ENCODE measurements at places on chromosomes 7 and 10. TPM values are rescaled to one million over a fixed set of nuclear protein-coding genes. Genes with fewer than 3 reads are reported as not detected.
A peak's percentile ranks its signal among the peaks of the same experiment; 100 is the strongest.

UNCX gene
- not detected for total RNA-seq

AS3MT gene
- 2.2 TPM for total RNA-seq

RPEL1 gene
- not detected for total RNA-seq

ASB10 gene
- 21.7 TPM for total RNA-seq

TIMM23 gene
- 90.3 TPM for total RNA-seq

GRM3 gene
- total RNA-seq: not detected

TEX47 gene
- total RNA-seq: not detected

ZNF736 gene
- total RNA-seq: 8.0 TPM

IDI2 gene
- total RNA-seq: 107 TPM

SPAM1 gene
- 0.79 TPM for total RNA-seq

ZNF467 gene
- 2.8 TPM for total RNA-seq

CALML3 gene
- not detected for total RNA-seq

NDUFB2 gene
- 481 TPM for total RNA-seq

- no peak for DNase-seq
Observed at GRCh38 chr7:8923164-8923806, 489.9 kb downstream of the NXPH1 start.

- no peak for DNase-seq
Observed at GRCh38 chr10:79113827-79114226, 45.1 kb downstream of the ZMIZ1 start.

DNA sequence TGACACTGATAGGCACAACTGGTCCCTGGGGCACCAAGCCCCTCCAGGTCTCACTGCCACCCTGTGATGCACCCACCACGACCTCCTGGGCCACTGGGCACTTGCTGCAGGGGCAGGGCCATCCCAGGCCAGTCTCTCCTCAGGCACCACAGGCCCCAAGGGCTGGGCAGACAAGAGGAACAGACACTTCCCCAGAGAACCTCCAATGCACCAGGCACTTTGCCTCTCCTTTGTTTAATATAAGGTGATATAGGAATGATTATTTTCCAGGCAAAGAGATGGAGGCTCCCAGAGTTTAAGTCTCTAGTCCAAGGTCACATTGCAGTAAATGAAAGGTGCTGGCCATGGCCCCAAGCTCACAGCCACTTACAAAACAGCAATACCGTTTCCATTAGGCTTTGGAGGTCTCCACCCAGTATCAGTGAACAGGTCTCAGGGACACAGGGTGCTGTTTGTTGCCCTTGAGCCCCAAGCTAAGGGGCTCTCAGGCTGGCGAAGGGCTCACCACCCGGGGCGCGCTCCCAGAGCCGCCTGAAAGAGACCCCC, 4.5 kb downstream of the DEPP1 start:
- DNase-seq: peak; percentile 51

DNA sequence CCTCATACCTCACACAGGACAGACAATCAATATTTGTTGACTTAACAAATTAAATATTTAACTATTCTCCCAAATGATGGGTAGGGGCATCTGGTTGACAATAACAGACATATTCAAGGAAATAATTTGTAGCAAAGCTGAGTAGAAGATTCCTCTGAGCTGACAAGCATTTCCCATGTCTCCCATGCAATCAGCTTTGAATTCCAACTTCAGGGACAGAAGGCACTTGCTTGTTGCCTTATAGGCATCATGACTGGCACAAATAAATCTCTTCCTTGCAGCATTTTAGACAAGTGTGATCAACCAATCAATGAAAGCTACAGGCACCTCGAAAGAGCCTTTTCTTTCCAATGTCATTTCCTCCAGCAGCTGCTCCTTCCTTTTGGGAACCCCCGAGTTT, 146.0 kb downstream of the PDE1C start:
- no peak for DNase-seq

GRCh38 chr7:129072479-129073011, 17.6 kb upstream of the TNPO3 start:
- DNase-seq: no peak

DNA sequence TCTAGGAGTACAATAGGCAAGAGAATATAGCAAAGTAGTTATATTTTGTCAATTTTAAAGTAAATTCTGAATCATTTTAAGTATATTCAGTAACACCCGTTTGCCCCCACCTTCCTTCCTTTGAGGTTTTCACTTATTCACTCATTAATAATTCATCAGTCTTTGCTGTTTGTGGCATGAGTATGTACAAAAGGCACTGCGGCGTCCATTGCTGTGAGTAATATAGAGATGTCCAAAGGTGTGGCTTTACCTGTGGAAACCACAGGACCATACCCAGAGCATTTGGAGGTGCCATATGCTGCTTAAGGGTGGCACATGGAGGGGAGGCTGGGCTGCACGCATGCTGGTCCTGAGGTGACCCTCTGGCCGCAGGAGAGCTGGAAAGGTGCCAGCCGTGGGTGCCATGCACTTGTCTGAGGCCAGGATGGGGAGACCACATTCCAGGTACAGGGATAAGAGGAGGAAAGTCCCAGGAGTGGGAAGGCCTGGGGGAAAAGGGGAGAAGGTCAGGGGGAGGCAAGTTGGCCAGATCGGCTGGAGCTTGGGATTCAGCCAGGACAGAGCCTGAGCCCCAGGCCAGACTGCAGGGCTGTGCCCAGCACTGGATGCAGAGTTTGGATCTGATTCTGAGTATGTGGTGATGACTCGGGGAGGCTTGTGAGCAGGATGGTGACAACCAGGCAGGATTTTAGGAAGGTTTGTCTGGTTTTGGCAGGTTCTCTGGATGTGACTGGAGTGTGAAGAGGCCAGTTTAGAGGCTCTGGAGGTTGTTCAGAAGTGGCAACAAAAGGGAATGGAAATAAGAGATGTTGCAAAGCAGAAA, 223.4 kb downstream of the MGMT start:
- DNase-seq: no peak

DNA sequence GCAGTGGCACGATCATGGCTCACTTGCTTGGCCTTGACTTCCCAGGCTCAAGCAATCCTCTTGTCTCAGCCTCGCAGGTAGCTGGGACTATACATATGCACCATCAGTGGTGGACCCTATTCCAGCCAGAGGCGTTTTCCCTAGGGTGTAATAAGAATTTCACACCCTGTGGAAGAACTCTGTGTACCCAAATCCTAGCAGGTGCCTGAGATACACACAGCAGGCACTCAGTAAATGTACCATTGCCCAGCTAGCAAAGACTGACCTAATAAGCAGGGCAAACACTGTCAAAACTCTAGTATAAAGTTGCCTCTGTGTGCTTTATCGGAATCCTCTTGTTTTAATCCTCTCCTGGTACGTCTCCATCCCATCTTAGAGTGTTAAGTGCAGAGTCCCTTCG, 33.7 kb upstream of the BHLHA15 start:
- DNase-seq: no peak

GRCh38 chr7:19066170-19066569, 51.3 kb downstream of the TWIST1 start:
- DNase-seq: no peak

DNA sequence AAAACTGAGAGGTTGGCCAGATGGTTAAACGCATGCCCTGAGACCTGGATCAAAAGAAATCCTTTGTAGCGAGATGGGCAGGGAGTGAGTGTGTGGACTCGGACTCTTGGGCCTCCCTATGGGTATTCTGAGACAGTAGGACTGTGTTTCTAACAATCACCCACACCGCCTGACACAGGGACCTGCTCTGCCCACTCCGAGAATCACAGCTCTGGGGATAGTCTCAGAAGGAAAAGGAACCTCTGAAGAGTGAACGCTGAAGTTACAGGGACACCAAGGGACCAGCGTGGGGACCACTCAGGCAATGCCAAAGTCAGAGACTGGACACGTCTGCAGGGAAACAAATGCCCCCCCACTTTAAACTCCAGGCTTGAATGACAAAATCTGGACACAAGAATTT, 242.1 kb upstream of the TCERG1L start:
- no peak for DNase-seq

DNA sequence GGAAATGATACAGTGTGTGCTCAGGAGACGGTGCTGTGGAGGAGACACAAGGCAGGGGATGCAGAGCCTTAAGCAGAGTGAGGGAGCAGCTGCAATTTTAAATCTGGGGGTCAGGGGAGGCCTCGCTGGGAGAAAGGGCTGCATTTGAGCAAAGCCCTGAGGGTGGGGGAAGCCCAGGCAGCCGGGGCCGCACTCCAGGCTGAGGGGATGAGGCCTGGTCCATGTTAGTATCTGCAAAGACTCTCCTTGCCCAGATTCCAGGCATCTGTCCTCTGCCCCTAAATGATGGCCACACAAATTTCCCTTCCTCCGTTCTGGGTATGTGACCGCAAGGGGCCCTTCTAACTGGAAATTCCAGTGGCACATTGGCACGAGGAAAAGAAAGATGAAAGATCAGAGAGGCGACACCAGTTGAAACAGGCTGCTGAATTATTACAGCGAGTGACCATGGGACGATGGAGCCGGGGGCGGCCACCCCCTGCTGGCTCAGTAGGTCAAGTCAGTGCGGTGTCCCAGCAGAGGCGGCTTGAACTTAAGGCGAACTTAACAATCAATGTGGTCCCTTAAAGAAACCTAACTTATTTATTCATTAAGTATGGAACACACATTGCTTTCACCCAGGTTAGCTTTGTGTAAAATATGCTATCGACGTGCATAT, 62.3 kb upstream of the KAT6B start:
- no peak for DNase-seq

GRCh38 chr7:55094092-55094690, 75.4 kb downstream of the EGFR start:
- no peak for DNase-seq

- DNase-seq: no peak
Observed at GRCh38 chr10:19479854-19480253, 336.4 kb upstream of the PLXDC2 start.

DNA sequence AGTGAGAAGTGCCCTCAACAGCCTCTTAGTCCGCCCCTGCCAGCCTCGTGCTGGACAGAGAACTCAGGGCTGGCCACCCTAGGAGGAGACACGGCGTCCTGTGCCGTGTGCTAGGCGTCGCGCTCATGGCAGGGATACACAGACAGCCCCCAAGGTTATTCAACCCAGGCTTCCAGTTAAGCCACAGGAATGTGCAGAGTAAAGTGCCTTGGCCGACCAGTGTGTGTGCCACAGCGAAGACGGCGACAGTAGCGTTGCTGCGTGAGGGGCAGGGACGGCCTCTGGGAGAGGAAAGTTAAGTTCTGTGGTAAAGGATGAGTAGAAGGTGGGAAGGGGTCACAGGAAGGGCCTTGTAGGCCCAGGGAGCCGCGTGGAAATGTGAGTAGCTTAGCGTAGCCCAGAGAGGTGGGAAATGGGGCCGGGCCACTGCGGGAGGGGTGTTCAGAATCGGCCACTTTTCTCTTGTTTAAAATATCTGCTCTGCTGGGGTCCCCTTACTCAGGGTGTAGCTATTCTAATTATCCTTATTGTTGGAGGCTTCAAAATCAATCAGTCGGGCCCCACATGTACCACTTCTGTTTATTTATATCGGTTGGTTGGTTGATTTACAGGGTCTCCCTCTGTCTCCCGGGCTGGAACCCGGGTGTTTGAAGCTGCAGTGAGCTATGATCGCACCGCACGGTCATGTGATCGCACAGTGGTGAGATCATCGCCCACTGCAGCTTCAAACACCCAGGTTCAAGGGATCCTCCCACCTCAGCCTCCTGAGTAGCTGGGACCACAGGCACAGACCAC, 24.5 kb downstream of the TMEM120A start:
- DNase-seq: peak; percentile 59

GRCh38 chr10:54262726-54263125, 538.3 kb downstream of the PCDH15 start:
- no peak for DNase-seq

GRCh38 chr7:131188367-131189339, 139.0 kb upstream of the MKLN1 start:
- DNase-seq: no peak

GRCh38 chr7:81079746-81080145, 160.9 kb upstream of the SEMA3C start:
- no peak for DNase-seq

- DNase-seq: no peak
Observed at GRCh38 chr10:32893434-32893833, 64.6 kb downstream of the ITGB1 start.

- DNase-seq: no peak
Observed at GRCh38 chr10:92463582-92463981, 110.3 kb downstream of the IDE start.

GRCh38 chr7:124937076-124937475, 7.5 kb upstream of the POT1 start:
- no peak for DNase-seq
